Inflammatory macrophage (primary cell): ENCODE measurements at places on chromosomes 3 and 15.

- DNase-seq: no peak
Measured at GRCh38 chr3:94459167-94459566, 396.3 kb downstream of the NSUN3 start.

- DNase-seq: peak; percentile 89
Measured at GRCh38 chr3:187737368-187738070, 7.7 kb downstream of the BCL6 start.

- no peak for DNase-seq
Measured at GRCh38 chr15:89329329-89330084, 5.1 kb downstream of the POLG start.

- no peak for DNase-seq
Measured at GRCh38 chr3:101732240-101732641, 7.8 kb downstream of the CEP97 start.
